Psoas muscle (tissue), 8 donors: ENCODE measurements at places on chromosomes 1 and 21. TPM values are rescaled to one million over a fixed set of nuclear protein-coding genes. Genes with fewer than 3 reads are reported as not detected.
A peak's percentile ranks its signal among the peaks of the same experiment; 100 is the strongest.

DNA sequence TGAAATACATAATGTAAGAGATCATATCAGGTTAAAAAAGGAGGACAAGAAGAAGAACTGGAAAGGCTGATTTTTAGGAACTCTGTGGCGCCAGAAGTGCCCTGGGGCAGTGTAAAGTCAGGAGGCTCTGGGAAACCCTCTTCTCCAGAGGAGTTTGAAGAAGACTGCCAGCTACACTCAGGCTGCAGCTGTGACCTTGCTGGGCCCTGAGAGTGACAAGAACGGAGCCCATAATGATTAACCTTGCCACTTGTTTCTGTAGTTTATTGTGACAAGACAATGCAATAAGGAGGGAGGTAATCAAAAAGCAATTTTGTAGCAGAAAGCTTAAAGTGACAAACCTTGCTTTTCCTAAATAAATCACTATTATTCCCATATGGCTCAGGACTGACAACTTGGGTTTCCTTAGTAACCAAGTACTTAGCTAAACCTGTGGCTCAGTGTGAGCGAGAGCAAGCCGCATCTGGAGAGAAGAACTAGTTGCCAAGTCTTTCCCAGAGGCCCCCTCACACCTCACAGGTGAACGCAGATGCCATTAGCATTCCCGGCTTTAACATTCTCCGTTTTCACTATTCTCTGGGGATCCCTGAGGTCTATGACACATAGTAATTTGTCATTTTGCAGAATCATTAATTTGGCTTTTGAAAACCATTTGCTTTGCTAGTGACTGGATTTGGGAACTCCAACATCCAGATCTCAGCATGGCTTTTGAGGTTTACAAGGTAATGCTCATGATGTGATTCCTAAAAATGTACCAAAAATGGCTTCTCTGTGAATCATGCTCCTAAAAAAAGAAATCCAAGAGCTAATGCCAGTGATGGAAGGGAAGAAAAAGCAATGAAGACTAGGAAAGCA is 115.9 kb downstream of the OMA1 start:
- no peak for DNase-seq

- DNase-seq, result no peak
Measured at GRCh38 chr1:25765136-25765922, 34.7 kb upstream of the SELENON start.

- no peak for DNase-seq
Measured at GRCh38 chr1:8013800-8014199, 12.3 kb downstream of the ERRFI1 start.

- no peak for DNase-seq
Measured at GRCh38 chr1:67748630-67749029, 63.6 kb downstream of the GADD45A start.

DNA sequence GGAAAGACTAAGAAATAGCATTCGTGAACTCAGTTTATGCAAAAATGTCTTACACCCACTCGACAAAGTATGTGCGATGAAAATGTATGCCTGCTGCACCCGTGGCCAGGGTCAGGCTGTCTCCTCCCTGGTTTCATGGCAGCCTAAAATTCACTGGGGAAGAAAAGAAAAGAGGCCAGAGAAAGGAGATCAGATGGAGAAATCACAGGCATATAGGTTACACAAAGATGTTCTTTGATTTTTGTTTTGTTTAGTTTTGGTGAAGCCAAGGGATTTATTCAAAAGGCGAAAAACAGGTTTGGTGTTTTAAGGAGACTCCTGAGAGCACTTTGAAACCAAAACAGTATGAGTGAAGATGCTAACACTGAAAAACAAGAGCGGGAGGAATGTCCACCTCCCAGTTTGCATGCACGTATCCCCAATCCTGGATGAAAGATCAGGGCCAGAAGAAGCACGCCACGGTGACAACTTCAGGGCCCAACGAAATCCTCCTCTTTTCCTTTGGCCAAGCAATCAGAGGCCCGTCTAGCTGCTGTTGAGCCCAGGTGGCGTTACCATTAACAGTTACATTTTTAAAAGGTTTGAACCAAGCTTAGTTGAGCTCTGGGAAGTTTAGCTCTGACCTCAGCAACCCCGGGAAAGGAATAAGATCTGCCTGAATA is 992 bp upstream of the SSX2IP start:
- no peak for DNase-seq

DNA sequence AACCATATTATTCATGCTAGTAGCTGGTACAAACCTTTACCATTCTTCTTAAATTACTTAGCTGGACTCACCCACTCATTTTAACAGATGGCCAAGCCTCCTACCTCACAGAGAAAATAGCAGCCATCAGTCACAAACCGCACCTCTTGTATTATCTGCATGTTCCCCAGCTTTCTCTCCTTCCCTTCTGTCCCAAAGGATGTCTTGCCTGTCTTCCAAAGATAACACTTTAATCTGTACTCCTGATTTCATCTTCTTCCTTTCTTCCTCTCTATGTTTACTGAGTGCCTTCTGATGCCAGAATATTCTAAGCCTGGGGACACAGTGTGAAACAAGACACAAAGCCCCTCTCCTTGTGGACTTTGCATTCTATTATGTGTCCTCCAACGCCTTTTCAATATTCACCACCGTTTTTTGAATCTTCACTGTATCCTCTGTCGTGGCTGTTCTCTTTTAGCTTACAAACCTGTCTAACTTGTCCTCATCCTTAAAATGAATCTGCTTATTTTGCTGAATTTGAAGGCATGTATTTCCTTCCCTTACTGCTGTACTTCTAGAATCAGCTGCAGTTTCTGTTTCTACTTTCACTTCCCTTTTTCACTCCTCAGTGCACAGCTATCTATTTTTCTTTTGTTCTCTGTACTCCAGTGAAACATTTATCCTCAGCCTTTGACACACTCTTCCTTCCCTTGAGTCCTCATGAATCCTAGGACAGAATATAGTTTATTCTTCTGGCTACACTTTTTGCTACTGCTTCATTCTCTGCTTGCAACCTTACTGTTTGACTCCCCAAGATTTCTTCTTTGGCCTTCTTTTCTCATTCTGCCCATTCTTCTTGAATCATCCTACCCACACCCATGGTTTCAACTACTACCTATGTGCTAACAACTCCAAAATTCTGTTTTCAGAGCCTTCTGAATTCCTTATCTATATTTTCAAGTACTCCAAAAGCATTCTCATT is 216.9 kb upstream of the SAMSN1 start:
- no peak for DNase-seq

- DNase-seq, result no peak
Measured at GRCh38 chr1:71166178-71167173, 85.6 kb upstream of the ZRANB2 start.

- DNase-seq, result no peak
Measured at GRCh38 chr1:244494653-244495052, 33.6 kb downstream of the CATSPERE start.

DNA sequence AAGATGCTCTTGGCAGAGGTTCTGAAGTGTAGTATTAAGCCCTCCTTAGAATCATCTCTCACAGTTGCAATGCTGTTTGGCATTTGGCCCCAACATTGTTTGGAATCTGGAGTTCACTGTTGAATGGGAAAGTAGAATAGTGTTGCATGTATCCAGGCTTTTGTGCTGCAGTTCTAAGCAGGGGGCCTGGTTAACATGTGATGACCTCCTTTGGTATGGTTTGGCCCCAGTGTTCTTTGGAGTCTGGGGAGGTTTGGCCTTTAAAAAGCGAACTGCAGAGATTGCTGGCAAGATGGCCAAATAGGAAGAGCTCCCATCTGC is 61.8 kb upstream of the PLD5 start:
- no peak for DNase-seq

- no peak for DNase-seq
Measured at GRCh38 chr1:163570071-163570470, 248.3 kb downstream of the NUF2 start.

DNA sequence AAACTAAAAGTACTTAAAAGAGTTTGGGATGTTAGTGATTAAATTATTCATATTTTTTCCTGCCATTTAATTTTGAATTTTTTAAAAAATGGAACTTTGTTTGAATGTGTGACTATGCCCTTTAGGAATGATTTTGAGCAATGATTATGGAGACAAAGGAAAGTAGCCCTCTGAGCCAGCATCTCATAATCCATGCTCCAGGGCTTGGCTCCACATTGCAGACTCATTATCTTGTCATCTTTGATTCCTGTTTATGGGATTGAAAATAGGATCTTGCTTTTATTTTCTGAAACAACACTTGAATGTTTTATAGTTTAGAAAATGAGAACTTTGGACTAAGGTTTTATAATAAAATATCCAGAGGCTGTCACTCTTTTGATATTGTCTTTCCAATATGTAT is 14.5 kb downstream of the AXDND1 start:
- DNase-seq, result no peak

DNA sequence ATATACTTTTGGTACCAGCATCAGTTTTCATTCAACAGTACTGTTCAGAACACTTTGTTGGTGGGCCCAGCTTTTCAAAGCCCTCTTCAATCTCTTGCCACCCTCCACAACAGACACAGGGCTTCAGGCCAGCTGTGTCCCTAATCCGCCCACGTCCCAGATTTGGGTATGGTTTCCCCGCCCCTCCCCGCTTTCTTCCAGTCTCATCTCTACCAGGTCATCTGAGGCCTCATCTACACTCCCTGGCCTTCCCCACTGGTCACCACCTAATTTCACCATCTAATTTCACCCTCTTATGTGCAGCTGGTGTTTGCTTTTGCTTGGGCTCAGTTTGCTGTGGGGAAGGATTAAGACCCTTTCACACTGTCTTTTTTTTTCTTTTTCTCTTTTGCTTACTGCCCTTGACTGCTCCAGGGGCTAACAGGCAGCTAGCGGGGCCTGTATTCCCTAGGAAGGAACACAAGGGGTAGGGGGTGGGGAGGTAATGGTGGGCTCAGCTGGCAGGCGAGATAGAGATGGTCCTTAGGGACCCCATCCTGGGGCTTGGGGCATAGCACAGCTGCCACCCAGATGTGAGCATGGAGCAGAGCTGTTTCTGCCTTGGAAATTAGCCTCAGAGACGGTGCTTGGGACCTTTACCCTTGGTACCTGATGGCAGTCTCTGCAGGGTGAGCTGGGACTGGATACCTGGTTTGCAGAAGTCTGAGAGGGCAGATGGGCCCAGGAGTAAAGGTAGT is 3.8 kb upstream of the EPB41 start:
- no peak for DNase-seq

GRCh38 chr1:9230869-9231533 is 3.6 kb upstream of the H6PD start:
- peak; percentile 20 for DNase-seq

- no peak for DNase-seq
Measured at GRCh38 chr1:72100771-72101170, 181.6 kb downstream of the NEGR1 start.

GRCh38 chr1:186849826-186850225 is 21.1 kb downstream of the PLA2G4A start:
- no peak for DNase-seq

- no peak for DNase-seq
Measured at GRCh38 chr1:193144999-193145398, 23.2 kb downstream of the CDC73 start.

DNA sequence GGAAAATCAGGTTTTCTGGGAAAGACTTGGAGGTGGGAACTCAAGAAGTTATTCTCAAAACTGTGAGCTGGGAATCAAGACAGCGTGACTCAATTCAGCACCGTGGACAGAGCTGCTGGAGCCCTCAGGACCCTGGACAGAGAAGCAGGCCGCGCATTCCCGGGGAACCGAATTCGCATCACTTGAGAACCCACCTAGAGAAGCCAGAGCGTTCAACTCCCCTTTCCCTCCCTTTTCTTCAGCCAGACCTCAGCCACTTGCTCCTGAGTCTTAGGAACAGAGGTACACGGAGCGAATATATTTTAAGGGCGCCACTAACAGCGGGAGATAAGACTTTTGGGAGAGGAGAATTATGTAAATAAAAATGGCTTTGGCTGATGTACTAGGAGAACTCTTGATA is 2.0 kb upstream of the LIN28A start:
- peak; percentile 84 for DNase-seq

DNA sequence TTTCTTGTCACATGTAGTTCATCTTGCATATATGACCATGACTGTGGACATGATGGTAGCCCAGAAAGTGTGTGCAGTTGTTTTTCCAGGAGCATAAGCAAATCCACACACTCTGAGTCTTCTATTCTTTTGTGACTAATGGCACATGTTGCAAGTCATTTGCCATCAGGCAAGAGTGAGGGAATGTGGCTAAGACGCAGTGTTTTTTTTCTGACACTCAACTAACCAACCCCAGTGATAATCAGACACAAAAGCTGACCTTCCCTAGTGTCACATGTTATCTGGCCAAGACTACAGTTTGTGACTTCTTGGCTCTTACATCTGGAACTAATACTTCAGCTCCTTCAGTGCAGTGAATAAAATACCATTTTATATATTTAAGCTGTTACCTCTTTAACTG is 108.8 kb downstream of the ITSN1 start:
- DNase-seq, result no peak

GRCh38 chr1:208065862-208066261 is 154.9 kb upstream of the CD34 start:
- no peak for DNase-seq

- peak; percentile 21 for DNase-seq
Measured at GRCh38 chr1:233543338-233544255, 70.3 kb upstream of the KCNK1 start.

GRCh38 chr1:192724670-192725069 is 84.2 kb upstream of the RGS2 start:
- no peak for DNase-seq

- no peak for DNase-seq
Measured at GRCh38 chr1:12495725-12496124, 122.3 kb downstream of the DHRS3 start.

LDLRAD1 gene
- polyA plus RNA-seq, result not detected

PTPN7 gene
- 0.13 TPM for polyA plus RNA-seq

KRTAP21-2 gene
- polyA plus RNA-seq, result not detected

TADA1 gene
- 7.6 TPM for polyA plus RNA-seq

AUNIP gene
- 0.05 TPM for polyA plus RNA-seq

TRIM63 gene
- polyA plus RNA-seq, result 369 TPM

LORICRIN gene
- polyA plus RNA-seq, result 0.06 TPM

PTPN22 gene
- polyA plus RNA-seq, result 0.10 TPM

OLIG2 gene
- polyA plus RNA-seq, result 0.03 TPM

B3GALT6 gene
- 15.6 TPM for polyA plus RNA-seq
